ENCODE measurements at places on chromosomes 5 and 9.

DNA sequence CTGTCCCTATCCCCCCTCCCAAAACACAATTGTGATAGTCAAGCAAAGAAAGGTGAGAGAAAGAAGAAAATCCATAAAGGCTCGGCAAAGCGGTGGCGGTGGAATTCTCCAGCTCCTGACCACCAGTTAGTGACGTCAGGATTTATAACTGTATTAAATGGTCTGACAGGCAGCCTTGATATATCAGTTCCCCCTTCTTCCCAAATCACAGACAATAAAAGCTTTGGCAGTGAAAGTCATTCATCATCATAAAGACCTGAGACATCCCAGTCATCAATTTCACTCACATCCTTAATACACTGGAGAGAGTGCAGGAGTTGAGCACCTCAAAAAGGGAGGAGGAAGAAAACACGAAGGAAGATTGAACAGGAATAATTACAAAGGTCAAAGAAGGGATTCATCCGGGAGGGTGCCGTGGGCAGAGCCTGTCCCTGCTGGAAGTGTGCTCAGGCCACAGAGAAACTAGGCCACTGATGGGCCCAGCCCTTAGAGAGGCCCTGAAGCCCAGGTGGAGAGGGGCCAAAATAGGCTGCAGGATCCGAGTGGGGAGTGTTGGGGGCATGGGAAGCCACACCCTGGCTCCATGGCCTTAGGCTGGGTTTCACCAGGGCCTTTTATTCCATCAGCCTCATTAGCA, 131.9 kb downstream of the PAX5 start:
- DNase-seq = no peak

GRCh38 chr9:136610426-136610825, 52.3 kb upstream of the EGFL7 start:
- no peak for DNase-seq

DNA sequence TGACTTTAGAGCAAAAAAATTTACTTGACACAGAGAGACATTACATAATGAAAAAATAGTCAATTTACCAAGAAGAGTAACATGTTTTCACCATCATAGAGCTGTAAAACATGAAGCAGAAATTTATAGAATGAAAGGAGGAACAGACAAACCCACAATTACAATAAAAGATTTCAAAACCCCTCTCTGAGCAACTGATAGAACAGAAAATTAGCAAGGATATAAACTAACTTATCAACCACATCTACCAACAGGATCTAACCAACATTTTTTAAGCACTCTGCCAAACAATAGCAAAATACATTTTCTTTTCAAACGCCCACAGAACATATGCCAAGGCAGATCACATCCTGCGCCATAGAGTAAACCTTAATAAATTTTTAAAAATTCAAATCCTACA, 17.9 kb downstream of the SLCO4C1 start:
- no peak for DNase-seq

GRCh38 chr5:156174225-156174624, 152.7 kb upstream of the SGCD start:
- no peak for DNase-seq

GRCh38 chr9:79684711-79685575, 113.2 kb downstream of the TLE4 start:
- DNase-seq = no peak

- DNase-seq = no peak
These were observed 534.6 kb downstream of the NTRK2 start for GRCh38 chr9:85204176-85204575.

DNA sequence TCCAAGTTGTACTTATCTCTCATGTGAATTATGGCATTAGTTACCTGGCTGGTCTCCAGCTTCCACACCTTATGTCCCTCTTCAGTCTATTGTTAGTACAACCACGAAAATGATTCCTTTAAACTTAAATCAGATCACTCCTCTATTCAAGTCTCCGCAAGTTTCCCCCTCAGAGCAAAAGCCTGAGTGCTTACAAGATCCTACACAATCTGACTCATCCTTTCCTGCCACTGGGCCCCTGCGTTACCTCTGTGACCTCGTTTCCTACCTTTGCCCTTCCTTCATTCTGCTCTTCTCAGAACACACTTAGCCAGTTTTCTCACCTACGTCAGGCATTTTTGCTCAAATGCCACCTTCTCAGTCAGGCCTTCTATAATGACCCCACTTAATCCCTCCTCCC, 45.1 kb upstream of the GLIS3 start:
- DNase-seq = peak; percentile 28

GRCh38 chr9:81474125-81474524, 215.2 kb downstream of the TLE1 start:
- no peak for DNase-seq

GRCh38 chr5:16768184-16768583, 151.4 kb upstream of the RETREG1 start:
- DNase-seq = no peak

DNA sequence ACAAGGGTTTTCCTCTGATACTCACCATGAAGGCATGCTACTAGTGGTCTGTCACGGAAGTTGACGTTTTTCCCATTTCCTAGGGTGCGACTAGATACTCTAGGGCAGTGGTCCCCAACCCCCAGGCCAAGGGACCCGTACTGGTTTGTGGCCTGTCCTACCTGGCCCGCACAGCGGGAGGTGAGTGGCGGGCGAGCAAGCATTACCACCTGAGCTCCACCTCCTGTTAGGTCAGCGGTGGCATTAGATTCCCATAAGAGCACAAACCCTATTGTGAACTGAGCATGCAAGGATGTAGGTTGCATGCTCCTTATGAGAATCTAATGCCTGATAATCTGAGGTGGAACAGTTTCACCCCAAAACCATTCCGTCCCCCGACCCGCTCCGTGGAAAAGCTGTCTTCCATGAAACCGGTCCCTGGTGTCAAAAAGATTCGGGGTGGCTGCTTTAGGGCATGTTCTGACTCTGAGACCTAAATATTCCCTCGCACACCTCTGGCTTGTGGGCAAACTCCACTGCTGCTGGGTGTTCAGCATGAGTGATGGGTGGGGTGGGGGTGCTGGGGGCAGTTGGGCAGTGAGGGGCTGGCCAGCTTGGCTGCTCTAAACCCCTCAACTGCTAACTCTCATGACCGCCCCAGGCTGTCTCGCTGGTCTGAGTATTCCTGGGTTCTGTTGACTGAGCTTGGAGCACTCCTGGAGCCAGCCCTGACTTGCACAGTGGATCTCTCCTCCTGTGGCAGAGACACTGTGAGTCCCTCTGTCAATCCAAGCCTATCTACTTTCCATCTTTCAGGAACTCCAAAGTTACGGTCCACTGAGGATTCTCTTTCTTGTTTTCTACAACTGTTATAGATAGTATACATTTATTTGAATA, 78.3 kb upstream of the NEK6 start:
- no peak for DNase-seq

- DNase-seq = no peak
These were observed 25.7 kb upstream of the EEIG1 start for GRCh38 chr9:128006332-128006996.

All from stimulated activated CD4-positive, alpha-beta T cell treated with anti-CD3 and anti-CD28 coated beads, Interleukin-12 subunit alpha, Interleukin-12 subunit beta, amount 100 ng/mL, for 48 hours (primary cell).